ENCODE measurements at places on chromosomes 5 and 9.

DNA sequence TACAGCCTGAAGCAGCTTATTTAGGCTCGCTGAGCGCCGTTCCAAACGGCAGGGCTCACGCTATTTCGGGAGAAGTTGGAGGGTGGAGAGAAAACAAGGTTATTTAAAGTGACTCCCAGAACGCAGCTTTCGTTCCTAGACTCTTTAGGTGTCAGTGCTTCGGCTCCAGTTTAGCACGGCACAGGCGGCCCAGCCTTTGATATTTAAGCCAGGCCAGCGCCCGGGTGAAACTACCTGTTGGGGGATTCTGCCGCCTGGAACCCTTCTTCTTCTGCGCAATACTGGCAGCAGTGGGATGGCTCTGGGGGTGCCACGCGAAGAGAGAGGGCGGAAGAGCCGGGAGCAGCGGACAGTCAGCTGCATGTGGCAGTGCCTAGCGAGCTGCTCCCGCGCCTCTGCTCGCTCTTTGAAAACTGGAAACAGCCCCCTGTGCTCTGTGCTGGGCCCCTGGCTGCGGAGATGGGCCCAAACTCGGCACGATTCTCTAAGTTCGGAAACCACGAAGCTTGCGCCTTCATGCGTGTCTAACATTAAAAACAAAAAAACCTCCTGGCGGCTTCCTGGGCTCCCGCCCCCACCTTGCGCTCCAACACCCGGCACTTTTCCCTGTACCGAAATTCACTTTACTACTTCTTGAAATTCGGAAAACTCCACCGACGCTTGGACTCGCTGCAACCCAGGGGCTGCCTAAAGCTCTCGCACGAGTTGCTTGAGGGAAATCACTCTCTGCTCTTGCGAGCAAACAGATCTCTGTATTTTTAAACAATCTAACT lies 34.6 kb upstream of the NFIB start:
- no peaks in the 10 kb centered on the region for H3K27me3 ChIP-seq
- peaks cover 52% of the 10 kb centered on the region for H3K4me1 ChIP-seq
- no peaks in the 10 kb centered on the region for H3K36me3 ChIP-seq
- DNase-seq = no peak
- H3K27ac ChIP-seq = peak overlapping the region; percentile 94

DNA sequence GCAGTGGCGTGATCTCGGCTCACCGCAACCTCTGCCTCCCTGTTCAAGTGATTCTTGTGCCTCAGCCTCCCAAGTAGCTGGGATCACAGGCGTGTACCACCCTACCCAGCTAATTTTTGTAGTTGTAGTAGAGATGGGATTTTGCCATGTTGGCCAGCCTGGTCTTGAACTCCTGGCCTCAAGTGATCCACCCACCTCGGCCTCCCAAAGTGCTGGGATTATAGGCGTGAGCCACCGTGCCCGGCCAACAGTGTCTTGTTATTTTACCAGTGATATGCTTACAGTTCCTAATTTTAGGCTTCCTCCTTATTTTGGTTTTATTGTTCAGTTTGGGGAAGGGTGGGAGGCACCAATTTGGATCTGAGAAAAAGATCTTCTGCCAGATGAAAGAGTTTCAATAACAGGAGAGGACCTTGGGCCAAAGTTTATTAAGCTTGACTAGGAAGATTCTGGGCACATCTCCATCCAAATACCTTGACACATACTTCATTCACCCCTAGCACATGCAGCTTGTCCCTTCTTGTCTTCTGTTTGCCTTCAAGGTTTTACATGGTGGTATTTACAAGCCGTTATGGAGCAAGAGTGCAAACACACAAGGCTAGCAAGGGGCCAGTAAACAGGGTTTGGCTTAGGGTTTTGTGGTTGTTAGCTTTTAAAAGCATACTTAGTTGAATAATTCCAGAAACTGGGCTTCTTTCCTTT lies 168.1 kb upstream of the DMRT1 start:
- H3K27ac ChIP-seq = no peak overlapping the region
- no peak overlapping the region for H3K4me3 ChIP-seq
- H3K4me1 ChIP-seq = peaks cover 25% of the 10 kb centered on the region
- DNase-seq = no peak
- no peaks in the 10 kb centered on the region for H3K36me3 ChIP-seq

GRCh38 chr5:980966-981365 lies 27.6 kb upstream of the NKD2 start:
- H3K27me3 ChIP-seq = no peaks in the 10 kb centered on the region
- H3K36me3 ChIP-seq = no peaks in the 10 kb centered on the region
- DNase-seq = no peak
- no peaks in the 10 kb centered on the region for H3K4me1 ChIP-seq

DNA sequence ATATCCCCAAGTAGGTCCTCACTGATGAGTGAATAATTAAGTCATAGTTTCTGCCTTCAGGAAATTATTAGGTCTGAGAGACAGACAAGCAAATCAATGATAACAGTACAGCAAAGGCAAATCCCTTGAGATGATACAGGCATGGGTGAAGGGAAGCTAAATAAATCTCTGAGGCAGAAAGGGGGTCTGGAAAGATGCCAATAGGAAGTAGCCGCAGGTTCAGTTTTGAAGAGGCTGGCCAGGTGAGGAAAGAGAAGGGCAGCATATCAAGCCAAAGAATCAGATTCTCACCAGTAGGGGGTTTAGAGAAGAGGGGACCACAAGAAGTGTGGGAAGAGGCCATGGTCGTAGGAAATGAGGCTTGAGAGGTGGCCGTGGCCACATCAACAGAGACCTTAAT lies 85.8 kb downstream of the KIAA1958 start:
- H3K4me3 ChIP-seq = no peak overlapping the region
- peaks cover 5% of the 10 kb centered on the region for H3K36me3 ChIP-seq
- H3K27ac ChIP-seq = no peak overlapping the region
- no peaks in the 10 kb centered on the region for H3K27me3 ChIP-seq
- DNase-seq = no peak

DNA sequence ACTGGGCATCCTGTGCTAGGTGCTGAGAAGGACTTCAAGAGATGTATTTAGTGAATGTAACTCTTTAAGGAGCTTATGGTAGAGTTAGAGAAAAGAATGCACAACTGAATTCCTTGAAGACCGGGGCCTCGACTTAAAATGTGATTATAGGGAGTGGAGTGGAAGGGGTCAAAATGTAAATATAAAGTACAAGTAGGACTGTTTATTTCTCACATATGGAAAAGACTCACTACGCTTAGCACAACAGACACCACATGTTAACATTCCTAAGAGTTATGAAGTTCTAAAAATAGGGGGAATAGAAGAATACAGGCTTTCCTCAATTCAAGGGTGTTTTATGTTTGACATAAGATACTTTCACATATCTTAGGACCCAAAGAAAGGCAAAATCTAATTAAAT lies 117.8 kb upstream of the OSMR start:
- H3K27ac ChIP-seq = no peak overlapping the region
- DNase-seq = no peak
- H3K36me3 ChIP-seq = no peaks in the 10 kb centered on the region
- H3K27me3 ChIP-seq = no peaks in the 10 kb centered on the region
- no peak overlapping the region for H3K4me3 ChIP-seq

- H3K36me3 ChIP-seq = no peaks in the 10 kb centered on the region
- no peak for DNase-seq
- H3K27me3 ChIP-seq = peaks cover 12% of the 10 kb centered on the region
- H3K27ac ChIP-seq = no peak overlapping the region
These were observed 19.8 kb upstream of the AIF1L start for GRCh38 chr9:131076347-131077195.

- DNase-seq = no peak
- H3K36me3 ChIP-seq = no peaks in the 10 kb centered on the region
- no peak overlapping the region for H3K27ac ChIP-seq
- H3K4me1 ChIP-seq = no peaks in the 10 kb centered on the region
- H3K4me3 ChIP-seq = no peak overlapping the region
These were observed 33.9 kb upstream of the NKX2-5 start for GRCh38 chr5:173268750-173269432.

- DNase-seq = no peak
- H3K4me1 ChIP-seq = no peaks in the 10 kb centered on the region
- peak overlapping the region; percentile 57 for H3K4me3 ChIP-seq
- peaks cover 25% of the 10 kb centered on the region for H3K36me3 ChIP-seq
- H3K27me3 ChIP-seq = no peaks in the 10 kb centered on the region
These were observed 1.1 kb downstream of the PLK2 start for GRCh38 chr5:58458743-58459145.

- no peaks in the 10 kb centered on the region for H3K36me3 ChIP-seq
- peaks cover 12% of the 10 kb centered on the region for H3K4me1 ChIP-seq
- no peak overlapping the region for H3K27ac ChIP-seq
- H3K4me3 ChIP-seq = no peak overlapping the region
- no peaks in the 10 kb centered on the region for H3K27me3 ChIP-seq
- peak; percentile 43 for DNase-seq
These were observed 53.0 kb downstream of the IL31RA start for GRCh38 chr5:55904152-55904551.

- no peak overlapping the region for H3K4me3 ChIP-seq
- DNase-seq = no peak
- H3K36me3 ChIP-seq = no peaks in the 10 kb centered on the region
- H3K27me3 ChIP-seq = no peaks in the 10 kb centered on the region
- H3K27ac ChIP-seq = no peak overlapping the region
These were observed 10.5 kb downstream of the TMEM174 start for GRCh38 chr5:73183481-73183891.

GRCh38 chr5:134906811-134907210 lies 1.9 kb downstream of the PCBD2 start:
- no peak for DNase-seq
- no peak overlapping the region for H3K27ac ChIP-seq
- H3K36me3 ChIP-seq = peaks cover 2% of the 10 kb centered on the region

GRCh38 chr5:160315968-160316367 lies 3.6 kb upstream of the CCNJL start:
- peaks cover 11% of the 10 kb centered on the region for H3K4me1 ChIP-seq
- no peaks in the 10 kb centered on the region for H3K27me3 ChIP-seq
- no peak overlapping the region for H3K4me3 ChIP-seq
- no peak overlapping the region for H3K27ac ChIP-seq

- peaks cover 27% of the 10 kb centered on the region for H3K4me1 ChIP-seq
- no peak for DNase-seq
- peak overlapping the region; percentile 50 for H3K4me3 ChIP-seq
- no peaks in the 10 kb centered on the region for H3K27me3 ChIP-seq
- H3K27ac ChIP-seq = no peak overlapping the region
- peaks cover 15% of the 10 kb centered on the region for H3K36me3 ChIP-seq
These were observed 114.5 kb upstream of the LMX1B start for GRCh38 chr9:126499005-126499910.

GRCh38 chr5:24635209-24635608 lies 9.6 kb downstream of the CDH10 start:
- H3K27me3 ChIP-seq = no peaks in the 10 kb centered on the region
- no peak for DNase-seq
- no peaks in the 10 kb centered on the region for H3K36me3 ChIP-seq
- no peak overlapping the region for H3K4me3 ChIP-seq
- H3K4me1 ChIP-seq = no peaks in the 10 kb centered on the region

- H3K27me3 ChIP-seq = no peaks in the 10 kb centered on the region
- no peaks in the 10 kb centered on the region for H3K36me3 ChIP-seq
- no peak for DNase-seq
- no peaks in the 10 kb centered on the region for H3K4me1 ChIP-seq
These were observed 34.5 kb downstream of the TXNDC8 start for GRCh38 chr9:110303133-110303532.

DNA sequence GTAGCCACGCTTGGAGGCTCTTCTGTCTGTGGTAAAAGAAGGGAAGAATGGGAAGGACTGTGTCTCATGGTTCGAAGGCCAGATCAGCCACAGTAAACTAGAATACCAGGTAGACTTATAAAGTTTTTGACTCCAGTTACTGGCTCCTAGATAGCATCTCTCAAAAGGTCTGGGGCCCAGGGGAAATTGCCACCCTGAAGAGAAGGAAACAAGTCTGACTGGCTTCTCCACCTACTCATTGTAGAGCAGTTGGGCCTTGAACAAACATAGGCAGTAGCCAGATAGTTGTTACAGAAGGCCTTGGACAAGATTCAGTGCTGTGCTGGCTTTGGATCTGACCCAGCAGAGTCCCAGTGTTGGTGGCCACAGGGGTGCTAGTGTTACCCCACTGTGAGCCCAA lies 890.4 kb downstream of the EFNA5 start:
- no peak overlapping the region for H3K4me3 ChIP-seq
- H3K27ac ChIP-seq = no peak overlapping the region
- DNase-seq = no peak
- H3K27me3 ChIP-seq = no peaks in the 10 kb centered on the region

DNA sequence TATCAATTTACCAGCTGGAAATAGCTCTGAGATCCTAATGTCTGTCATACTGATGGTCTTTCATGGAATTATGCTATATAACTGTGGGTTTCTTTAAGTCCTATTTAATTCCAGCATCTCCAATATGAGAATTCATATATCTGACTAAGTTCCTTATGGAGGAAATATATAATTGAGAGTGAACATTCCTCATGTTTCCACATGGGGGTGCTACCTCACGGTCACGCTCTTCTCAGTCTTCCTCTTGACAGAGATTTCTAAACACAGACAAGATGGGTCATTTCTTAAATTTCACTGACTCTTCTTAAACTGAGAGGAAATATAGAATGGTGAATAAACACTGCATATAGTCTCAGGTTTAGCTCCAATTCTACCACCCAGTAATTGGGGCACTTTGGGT lies 212.1 kb downstream of the SLF1 start:
- no peaks in the 10 kb centered on the region for H3K36me3 ChIP-seq
- no peak overlapping the region for H3K27ac ChIP-seq
- no peak overlapping the region for H3K4me3 ChIP-seq
- H3K4me1 ChIP-seq = no peaks in the 10 kb centered on the region
- no peak for DNase-seq

GRCh38 chr9:26483991-26484390 lies 408.6 kb downstream of the CAAP1 start:
- H3K36me3 ChIP-seq = no peaks in the 10 kb centered on the region
- H3K4me1 ChIP-seq = no peaks in the 10 kb centered on the region
- no peak overlapping the region for H3K4me3 ChIP-seq
- no peak overlapping the region for H3K27ac ChIP-seq
- no peak for DNase-seq
- no peaks in the 10 kb centered on the region for H3K27me3 ChIP-seq

DNA sequence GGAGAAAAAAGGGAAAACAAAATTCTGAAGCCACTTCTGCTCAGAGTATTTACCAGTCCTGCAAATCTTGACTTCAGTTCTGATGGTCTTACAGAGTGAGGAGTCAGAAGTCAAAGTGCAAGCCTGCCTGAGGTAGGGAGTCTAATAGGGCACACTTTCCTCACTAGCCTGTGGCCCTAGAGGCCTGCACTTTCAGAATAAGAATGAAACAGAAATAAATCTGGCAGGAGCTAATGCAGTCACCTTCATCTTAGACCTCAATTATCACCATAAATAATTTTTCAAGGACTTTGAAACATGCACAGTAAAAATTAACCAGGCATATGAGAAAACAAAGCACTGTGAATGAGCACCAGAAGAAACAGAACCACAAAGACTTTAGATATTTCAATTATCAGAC lies 20.7 kb upstream of the ACSL6 start:
- no peaks in the 10 kb centered on the region for H3K36me3 ChIP-seq
- H3K4me1 ChIP-seq = no peaks in the 10 kb centered on the region
- no peak overlapping the region for H3K27ac ChIP-seq
- H3K27me3 ChIP-seq = no peaks in the 10 kb centered on the region
- no peak overlapping the region for H3K4me3 ChIP-seq

- no peaks in the 10 kb centered on the region for H3K4me1 ChIP-seq
- H3K27me3 ChIP-seq = no peaks in the 10 kb centered on the region
- no peak overlapping the region for H3K4me3 ChIP-seq
- no peak for DNase-seq
- no peak overlapping the region for H3K27ac ChIP-seq
- H3K36me3 ChIP-seq = no peaks in the 10 kb centered on the region
These were observed 162.5 kb upstream of the PITX1 start for GRCh38 chr5:135196483-135196882.

GRCh38 chr5:123439709-123440108 lies 16.5 kb upstream of the CEP120 start:
- DNase-seq = no peak
- no peaks in the 10 kb centered on the region for H3K36me3 ChIP-seq
- H3K4me1 ChIP-seq = no peaks in the 10 kb centered on the region
- H3K27me3 ChIP-seq = no peaks in the 10 kb centered on the region
- H3K27ac ChIP-seq = no peak overlapping the region

Measured in tibial artery (tissue), 4 donors.